ENCODE measurements at places on chromosomes 11 and 22. TPM values are rescaled to one million over a fixed set of nuclear protein-coding genes. Genes with fewer than 3 reads are reported as not detected.

The SHANK3 gene
- polyA plus RNA-seq = 32.2 TPM

The CENPM gene
- 12.2 TPM for polyA plus RNA-seq

The KRTAP5-11 gene
- 0.43 TPM for polyA plus RNA-seq

The PRR5L gene
- polyA plus RNA-seq = 29.8 TPM

The MMP11 gene
- polyA plus RNA-seq = 6.9 TPM

The ARHGAP32 gene
- 38.7 TPM for polyA plus RNA-seq

The CRACR2B gene
- 12.1 TPM for polyA plus RNA-seq

The C11orf68 gene
- polyA plus RNA-seq = 62.3 TPM

The SUN2 gene
- polyA plus RNA-seq = 48.4 TPM

The OR52I1 gene
- 0.08 TPM for polyA plus RNA-seq

The APOBEC3B gene
- 2.3 TPM for polyA plus RNA-seq

The SYCE3 gene
- polyA plus RNA-seq = not detected

The PNPLA5 gene
- polyA plus RNA-seq = 0.87 TPM

The SLC29A2 gene
- 11.0 TPM for polyA plus RNA-seq

The TRIM51 gene
- not detected for polyA plus RNA-seq

The TMA7B gene
- not detected for polyA plus RNA-seq

The SOX10 gene
- 264 TPM for polyA plus RNA-seq

The CHADL gene
- 36.7 TPM for polyA plus RNA-seq

The NXPE4 gene
- polyA plus RNA-seq = 0.12 TPM

The OR2AT4 gene
- polyA plus RNA-seq = 0.03 TPM

The TAGLN gene
- 47.8 TPM for polyA plus RNA-seq

The ZP1 gene
- 0.72 TPM for polyA plus RNA-seq

The TNNT3 gene
- polyA plus RNA-seq = 2.8 TPM

The CRY2 gene
- polyA plus RNA-seq = 38.9 TPM

The LRRC56 gene
- 8.0 TPM for polyA plus RNA-seq

The IFITM10 gene
- 15.8 TPM for polyA plus RNA-seq

The HBE1 gene
- 9.3 TPM for polyA plus RNA-seq

Data from spinal cord (tissue), 10 donors.